ENCODE measurements at places on chromosomes 1 and 21.
A peak's percentile ranks its signal among the peaks of the same experiment; 100 is the strongest.

DNA sequence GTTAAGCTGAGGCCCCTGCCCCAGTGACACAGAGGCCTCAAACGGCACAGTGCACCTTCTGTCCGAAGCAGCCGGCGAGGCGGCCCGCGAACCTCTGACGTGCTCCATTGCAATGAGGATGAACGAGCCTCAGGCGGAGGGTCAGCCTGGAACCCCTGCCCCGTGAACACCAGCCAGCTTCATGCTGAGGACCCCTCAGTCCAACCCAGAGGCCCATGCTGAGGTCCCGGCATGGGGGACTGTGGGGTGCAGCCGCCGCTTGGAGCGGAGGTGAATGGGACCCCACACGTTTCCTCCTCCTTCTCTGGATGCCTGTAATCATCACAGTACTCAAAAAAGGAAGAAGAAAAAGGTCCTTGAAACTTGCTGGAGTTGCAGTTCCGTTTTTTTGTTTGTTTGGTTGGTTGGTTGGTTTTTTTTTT, 62.1 kb downstream of the PRKCZ start:
- DNase-seq, result no peak

- DNase-seq, result peak; percentile 85
These were observed 26.7 kb downstream of the SLC2A1 start for GRCh38 chr1:42931911-42932422.

DNA sequence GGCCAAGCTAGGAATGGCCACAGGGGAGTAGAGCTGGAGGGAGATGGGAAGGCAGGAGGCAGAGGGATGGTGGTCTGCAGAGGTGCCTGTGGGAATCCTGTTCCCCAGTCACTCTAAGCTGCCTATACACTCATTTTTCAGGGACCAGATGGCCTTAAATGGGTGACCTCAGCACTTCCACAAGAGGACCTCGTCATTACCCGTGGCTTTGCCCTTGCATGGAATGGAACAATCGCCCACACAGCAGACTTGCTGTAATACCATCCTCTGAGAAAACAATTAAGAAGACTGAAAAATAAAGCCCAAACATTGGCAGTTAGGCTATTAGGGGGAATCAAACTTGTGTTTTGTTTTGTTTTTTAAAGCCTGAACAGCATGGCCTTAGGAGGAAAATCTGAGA, 12.9 kb upstream of the TNN start:
- no peak for DNase-seq

GRCh38 chr1:229133151-229133550, 137.8 kb upstream of the RAB4A start:
- DNase-seq, result no peak

DNA sequence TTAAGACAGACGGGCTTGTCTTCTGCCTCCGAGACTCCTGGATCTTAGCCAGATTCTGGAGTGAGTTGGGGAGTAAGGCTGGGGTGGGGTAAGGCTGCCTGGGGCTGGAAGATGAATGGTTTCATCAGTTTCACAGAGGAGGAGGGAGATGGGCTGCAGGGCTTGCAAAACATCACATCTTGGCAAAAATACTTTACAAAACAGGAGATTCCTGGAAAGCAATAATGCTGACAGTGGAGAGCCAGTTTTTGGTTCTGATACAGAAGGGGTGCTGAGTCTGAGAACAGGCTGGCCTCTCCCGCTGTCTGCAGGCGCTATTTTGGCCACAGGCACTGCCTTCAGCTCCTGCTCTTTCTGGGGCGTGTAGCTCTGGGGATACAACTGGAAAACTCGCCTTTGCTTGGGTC, 83.4 kb upstream of the KCNE2 start:
- no peak for DNase-seq

DNA sequence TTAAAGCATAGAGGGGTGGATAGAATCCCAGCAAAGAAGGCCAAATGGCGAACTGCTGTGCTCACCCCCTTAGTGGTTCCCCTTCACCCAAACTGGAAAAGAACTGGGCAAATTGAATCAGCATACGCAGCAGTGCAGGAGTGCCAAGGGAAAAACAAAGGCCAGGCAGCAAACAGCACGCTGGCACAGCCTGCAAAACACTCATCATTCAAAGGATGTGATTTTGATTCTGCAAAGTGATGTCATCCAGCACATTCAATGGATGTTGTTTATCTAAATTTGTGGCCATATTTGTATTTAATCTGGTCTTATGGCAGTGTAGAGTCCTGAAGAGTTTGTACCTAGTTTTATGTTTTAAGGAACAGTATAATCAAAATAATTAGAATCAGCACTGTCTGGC, 71.8 kb upstream of the ECE1 start:
- no peak for DNase-seq

- DNase-seq, result peak; percentile 41
These were observed 3.8 kb downstream of the GFI1 start for GRCh38 chr1:92482665-92483609.

- DNase-seq, result no peak
These were observed 21.4 kb downstream of the MYBPH start for GRCh38 chr1:203153989-203154821.

GRCh38 chr1:8937701-8938100, 8.0 kb upstream of the CA6 start:
- no peak for DNase-seq

- DNase-seq, result no peak
These were observed 10.7 kb downstream of the TMEM81 start for GRCh38 chr1:205073511-205073910.

DNA sequence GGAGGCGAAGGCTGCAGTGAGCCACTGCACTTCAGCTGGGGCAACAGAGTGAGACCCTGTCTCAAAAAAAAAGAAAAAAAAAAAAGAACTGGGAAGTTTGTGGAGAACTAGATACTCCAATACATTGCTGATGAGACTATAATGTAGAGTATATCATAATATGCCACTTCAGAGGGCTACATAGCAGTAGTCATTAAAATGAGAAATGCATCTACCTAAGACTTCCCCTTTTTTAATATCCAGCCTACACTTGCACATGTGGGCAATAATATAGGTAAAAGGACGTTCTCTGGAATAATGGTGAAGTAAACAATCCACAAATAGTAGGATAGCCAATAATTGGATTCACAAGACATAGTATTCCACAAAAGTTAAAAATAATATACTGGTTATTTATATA, 311.0 kb downstream of the HLX start:
- no peak for DNase-seq

GRCh38 chr1:195590649-195591048, 1017.6 kb downstream of the KCNT2 start:
- DNase-seq, result no peak

- DNase-seq, result no peak
These were observed 126.2 kb upstream of the COL6A1 start for GRCh38 chr21:45855248-45855811.

GRCh38 chr1:186681121-186681520, 898 bp upstream of the PTGS2 start:
- no peak for DNase-seq
